ENCODE measurements at places on chromosomes 13 and 19.

- DNase-seq: no peak
Measured at GRCh38 chr13:99376132-99376531, 68.9 kb upstream of the GPR183 start.

GRCh38 chr13:85362980-85363379, 436.2 kb downstream of the SLITRK6 start:
- DNase-seq: no peak

- no peak for DNase-seq
Measured at GRCh38 chr13:76319921-76320320, 566.3 kb downstream of the KCTD12 start.

- no peak for DNase-seq
Measured at GRCh38 chr13:32125751-32126150, 94.2 kb downstream of the FRY start.

DNA sequence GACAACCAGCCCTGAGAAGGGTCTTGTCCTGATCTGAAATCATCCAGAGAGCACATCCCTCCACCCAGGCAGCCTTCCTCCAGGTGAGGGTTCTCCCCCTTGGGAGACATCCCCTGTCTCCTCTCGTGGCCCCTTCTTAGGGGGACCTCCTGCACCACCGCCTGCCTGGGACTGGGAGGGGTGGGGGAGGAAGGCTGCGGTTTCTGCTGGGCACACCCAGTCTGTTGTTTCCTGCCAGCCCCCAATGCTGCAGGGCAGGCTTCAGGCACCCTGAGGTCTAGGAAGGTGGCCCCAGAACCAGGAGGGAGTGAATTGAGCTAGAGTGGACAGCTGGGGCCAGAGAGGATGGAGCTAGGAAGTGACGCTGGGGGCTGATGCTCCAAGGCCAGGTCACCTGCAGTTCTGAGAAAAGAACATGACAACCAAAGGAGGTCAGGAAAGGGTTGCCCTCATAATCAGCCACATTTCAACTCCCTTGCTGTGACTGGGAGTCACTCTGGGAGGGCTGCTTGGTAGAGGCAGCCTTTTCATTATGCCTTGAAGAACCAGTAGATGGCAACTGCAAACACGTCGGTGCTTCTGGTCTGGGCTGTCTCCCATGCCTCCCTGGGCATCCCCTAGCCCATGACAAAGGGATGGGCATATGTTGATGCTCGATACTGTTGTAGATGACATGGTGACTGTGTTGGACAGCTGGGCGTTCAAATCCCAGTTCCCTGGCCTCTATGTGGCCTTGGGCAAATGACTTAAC, 1.4 kb downstream of the ARHGEF18 start:
- no peak for DNase-seq

DNA sequence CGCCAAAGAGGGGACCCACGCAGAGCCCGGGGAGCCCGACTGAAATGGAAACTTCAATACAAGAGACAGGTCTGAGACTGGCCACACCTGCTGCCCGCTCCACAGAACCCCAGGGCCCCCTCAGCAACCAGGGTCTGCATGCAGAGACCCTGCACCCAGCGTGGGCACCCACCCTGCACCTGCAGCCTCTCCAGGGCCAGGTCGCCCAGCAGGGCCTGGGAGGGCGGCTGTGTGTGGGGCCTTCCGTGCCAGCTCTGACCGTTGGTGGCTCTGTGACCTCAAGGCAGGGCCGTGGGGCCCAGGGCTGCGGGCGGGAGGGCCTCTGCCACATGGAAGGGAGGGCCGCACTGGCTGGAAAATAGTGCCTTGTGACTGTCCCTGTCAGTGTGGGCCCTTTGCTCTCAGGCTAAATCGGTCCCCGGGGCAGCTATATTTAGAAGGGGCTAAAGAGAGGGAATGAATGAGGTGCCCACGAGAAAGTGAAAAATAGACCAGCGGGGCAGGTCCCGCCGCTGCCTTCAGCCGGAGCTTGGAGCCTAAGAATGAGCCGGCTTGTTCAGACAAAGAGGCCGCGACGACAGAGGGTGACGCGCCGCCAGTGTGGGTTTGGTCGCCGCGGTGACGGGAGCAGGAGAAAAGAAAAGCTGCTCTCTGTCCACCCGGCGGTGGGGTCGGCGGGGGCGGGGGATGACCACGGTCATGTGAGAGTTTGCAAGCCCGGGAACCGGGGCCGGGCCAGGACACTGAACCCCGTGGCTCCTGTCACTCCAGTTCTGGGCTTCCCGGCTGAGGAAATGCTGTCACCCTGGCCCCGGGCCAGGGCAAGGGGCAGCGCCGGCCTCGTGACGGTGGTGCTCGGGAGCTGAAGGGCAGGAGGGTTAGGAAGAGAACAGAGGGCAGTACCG, 70.5 kb downstream of the GADD45B start:
- no peak for DNase-seq

GRCh38 chr19:2394442-2395292, 32.7 kb downstream of the TIMM13 start:
- no peak for DNase-seq

- DNase-seq: no peak
Measured at GRCh38 chr13:36819739-36820090, 693 bp downstream of the RFXAP start.

DNA sequence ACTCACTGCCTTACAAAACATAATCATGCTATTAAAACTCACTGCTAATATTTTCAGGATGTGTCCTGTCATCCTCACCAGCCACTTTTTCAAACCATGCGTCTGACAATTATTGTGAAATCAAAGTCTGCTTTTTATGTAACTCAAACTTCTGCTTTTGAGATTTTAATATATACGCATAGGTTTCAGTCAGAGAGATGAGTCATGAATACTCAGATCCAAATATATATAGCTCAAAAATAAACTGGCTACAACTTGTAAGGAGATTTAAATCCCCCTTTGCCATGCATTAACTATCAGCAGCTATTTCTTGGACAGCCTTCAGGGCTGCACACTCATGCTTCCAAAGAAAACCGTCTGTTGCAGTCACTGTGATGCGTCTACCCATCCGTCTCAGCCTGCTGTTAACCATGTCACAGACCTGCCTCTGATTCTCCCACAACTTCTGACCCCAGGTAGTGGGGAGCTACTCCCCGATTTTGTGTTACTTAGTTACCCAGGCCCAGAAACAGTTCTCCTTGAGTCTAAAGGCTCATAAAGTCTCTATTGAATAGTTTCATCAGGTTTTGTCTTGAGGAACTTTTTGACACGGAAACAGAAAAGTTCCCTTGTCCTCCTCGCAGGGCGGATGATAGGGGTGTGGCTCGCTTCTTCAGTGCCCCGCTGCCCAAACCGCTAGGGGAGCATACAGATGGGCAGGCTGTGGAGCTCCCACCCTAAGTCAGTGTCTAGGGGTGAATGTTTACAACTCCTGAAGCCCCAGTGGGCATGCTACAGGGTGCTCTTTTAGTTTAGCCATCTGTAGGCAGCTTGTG, 33.8 kb upstream of the SGCG start:
- DNase-seq: no peak

GRCh38 chr19:5186293-5187050, 154.1 kb downstream of the PTPRS start:
- no peak for DNase-seq

GRCh38 chr13:91482427-91482826, 84.0 kb downstream of the GPC5 start:
- DNase-seq: no peak

DNA sequence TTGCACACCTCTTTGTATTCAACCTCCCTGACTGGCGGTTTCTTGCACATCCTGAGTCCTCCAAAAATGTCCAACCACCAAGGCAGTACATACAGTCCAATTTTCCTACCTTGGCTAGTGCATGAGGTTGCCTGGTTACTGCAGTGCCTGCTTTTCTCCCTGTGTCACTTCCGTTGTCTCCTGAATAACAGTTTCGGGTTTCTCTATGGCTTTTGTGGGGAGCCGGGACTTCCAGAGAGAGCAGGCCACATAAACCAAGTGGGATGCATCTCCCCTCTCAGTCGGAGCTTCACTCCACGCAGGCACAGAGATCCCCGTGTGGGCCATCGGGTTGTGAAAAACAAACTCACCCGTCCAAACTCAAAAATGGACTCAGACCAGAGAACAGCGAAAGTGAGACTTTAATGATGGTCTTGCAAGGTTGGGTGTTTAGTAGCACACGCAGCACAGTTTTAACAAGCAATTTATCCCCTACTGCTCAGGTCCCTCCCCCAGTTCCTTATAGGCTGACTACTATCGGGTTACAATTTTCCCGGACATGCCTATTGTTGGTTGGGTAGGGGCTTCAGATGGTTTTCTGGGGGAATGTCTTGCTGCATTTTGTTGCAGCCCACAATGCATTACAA, 173.1 kb downstream of the POU4F1 start:
- DNase-seq: no peak

DNA sequence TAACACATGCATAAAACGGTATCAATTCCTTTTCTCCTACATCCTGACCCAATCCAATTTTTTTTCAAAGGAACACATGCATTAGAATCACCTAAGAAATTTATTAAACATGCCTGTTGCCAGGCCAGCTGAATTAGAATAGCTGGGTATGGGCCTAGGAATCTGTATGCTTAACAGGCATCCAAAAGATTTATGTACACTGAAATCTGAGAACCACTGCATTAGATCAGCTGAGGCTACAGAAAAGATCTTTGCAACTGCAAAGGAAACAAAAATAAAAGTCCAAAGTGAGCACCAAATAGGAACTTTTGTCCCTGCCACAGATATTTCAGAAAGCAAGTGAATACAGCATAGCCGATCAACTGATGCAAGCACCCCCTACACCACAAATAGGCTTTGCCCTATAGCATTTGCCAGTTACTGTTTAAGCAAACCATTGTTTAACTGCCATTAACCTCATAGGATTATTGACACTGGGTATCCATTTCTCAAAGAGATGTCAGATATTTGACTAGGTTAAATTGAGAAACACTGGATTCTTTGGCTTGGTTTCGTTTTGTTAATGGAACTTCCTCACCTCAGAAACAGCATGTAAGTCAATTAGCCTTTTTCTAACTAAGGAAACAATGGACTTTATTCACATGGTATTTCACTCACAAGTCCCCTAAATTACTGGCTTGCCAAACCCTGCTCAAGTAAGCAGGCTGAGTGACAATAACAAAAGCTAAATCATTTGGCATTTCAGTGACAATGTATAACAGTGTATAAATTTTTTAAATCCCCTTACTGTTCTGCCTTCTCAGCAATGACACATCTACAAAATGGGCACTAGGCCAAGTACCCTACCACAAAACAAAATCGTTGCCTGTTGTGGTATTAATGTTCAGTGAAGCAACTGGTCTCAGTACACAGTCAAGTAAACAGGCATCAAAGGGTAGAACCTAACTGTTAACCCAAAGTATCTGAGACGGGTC, 67.8 kb downstream of the SUCLA2 start:
- no peak for DNase-seq

- DNase-seq: no peak
Measured at GRCh38 chr13:47076500-47076899, 179.6 kb upstream of the HTR2A start.

DNA sequence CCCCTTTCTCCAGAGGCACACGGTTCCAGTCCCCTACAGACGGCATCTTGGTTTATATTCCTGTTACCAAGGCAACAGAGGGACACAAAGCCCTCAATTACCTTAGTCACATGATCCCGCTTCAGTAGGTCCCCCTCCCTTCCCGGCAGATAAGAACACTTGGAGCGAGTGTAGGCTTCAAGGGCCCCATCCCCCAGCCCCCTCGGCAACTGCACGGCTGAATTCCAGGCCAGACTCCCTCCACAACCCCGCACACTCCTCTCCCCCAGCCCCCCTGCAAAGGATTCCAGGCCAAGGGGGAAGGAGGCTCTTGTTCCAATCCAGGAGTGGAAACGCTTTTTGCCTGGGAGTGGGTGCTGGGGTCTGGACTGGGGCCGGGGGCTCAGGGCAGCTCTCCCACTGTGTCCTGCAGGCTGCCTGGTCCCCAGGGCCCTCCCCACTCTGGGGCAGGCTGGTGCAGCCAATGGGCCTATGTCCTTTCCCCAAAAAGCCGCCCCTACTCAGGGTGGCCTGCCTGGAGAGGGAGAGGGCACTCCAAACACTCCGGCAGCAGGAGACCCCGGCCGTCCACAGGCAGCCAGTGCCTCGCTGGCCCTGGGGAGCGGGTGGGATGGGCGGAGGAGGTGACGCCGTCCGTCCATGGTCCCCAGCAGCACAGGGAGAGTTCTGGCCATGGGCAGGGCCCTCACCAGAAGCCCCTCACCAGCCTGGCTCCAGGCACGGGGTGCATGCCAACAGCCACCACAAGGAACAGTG, 62.6 kb downstream of the MLLT1 start:
- DNase-seq: no peak

DNA sequence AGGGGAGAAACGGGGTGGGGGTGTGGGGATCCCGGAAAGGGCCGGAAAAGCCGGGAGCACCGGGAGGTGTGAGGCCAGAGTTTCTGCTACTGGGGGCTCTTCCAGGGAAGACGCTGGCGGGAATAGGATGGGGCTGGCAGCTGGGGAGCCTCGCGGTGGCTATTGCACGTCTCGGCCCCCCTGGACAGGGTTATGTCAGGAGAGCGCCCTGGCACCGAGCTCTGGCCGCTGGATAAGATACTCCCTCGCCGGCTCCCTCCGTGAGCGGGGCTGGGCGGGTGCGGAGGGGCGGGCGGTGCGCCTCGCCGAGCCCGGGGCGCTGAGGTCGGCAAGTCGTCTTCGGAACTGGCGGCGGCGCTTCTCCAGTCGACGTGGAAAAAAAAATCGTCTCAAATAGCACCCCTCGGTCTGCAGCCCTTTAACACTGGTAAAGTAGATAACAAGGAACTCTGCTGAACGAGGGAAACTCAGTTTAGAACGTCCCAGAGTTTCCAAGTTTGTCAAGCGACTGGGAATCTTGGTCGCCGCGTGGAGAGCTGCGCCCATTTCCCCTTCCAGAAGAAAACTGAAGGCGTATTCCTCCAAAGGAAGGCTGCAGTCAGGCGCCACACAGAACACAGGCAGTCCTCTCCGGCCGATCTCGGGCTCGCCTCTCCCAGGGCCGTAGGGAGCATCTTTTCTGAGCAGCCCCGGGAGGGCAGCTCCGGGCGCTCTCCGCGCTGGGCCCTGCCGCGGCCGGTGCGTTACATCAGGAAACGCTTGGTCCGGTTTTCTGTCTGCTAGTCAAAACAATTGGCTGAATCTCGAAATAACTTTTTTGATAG, 115.1 kb downstream of the KCNRG start:
- no peak for DNase-seq
